Glutamatergic neuron (in vitro differentiated cells): ENCODE measurements at places on chromosomes 3 and 15.

DNA sequence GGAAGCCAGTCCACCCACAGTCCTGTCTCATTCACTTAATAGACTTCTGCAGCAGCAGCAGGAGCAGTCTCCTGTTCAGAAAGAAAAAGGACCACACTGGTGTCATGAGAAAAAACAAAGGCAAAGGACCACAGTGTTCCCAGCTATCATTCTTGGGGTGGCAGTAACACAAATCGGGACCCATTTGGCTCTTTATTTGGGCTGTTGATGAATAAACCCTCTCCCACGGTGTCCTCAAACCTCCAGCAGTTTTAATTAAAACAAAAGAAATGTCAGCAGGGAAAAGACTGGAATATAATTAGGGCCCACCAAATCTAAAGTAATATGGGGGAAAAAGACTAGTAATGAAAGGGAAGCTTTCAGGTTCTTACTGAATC lies 210.5 kb upstream of the SLC2A2 start:
- DNase-seq: no peak

- DNase-seq: no peak
Observed at GRCh38 chr15:90165659-90166489, 35.3 kb upstream of the SEMA4B start.

DNA sequence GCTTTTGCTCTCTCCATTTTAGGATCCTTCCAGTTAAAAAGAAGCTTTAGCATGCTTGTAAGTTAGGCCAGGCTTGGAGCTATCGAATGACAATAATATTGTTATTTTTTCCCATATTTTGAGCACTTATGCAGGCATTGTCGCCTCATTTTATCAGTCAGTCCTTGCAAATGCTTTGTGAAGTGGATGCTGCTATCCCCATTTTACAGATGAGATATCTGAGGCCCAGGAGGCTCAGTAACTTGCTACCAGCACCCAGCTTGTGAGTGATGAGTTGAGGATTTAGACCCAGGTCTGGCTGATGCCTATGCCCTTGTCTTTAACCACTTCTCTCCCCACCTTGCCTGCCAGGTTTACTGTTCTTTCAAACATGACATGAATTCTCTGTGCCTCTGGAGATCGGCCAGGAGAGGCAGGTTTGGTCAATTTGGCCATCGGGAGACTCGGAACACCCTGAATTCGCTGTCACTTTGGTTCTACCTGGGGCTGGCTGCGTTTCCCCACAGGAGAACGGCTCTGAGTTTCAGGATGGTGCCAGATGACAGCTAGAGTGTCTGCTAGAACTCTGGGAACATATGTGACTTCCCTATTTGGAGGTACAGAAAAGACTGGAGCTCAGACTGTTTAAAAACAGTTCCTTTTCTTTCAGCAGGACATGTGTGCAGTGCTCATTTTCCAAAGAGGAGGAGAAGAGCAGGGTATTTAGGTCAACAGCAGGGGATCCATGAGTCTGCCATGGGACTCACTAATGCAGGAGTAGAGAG lies 25.5 kb upstream of the ZNF710 start:
- DNase-seq: no peak

- DNase-seq: no peak
Observed at GRCh38 chr3:110956081-110956480, 115.5 kb upstream of the NECTIN3 start.

DNA sequence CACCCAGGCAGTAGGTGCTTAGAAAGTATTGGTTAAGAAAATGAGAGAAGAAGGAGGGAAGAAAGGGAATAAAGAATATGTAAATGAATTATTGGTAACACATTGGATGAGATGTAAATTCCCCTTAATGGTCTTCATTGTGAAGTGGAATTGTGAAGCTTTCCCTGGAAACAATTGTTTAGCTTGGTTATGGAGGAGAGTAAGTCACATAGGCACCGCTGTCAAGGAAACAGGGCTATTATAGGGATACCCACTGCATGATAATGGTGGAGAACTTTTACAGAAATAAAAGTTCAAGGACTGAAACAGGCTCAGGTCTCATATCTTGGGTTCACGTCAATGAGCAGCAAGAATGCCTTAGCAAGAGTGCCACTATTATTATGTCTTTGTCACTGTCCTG lies 9.5 kb downstream of the SYNPR start:
- DNase-seq: no peak

DNA sequence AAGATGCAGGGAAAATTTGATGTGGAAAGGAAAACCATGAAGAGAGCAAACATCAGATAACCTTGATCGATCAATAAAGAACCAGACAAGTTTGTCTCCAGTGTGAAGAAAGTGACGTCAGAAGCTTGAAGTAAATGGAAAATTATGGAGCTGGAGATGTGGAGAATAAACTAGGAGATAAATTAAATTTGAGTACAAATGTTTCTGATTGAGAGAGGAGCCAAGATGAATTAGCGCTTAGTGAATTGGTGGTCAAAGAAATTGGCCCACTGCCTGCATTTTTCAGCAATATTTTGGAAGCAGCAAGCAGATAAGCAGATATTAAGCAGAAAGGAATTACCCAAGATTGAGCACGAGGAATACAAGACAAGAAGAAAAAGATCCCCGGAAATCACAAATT lies 567.3 kb upstream of the ZNF385D start:
- DNase-seq: no peak

GRCh38 chr3:51891242-51892039 lies 11.7 kb downstream of the IQCF1 start:
- DNase-seq: no peak

DNA sequence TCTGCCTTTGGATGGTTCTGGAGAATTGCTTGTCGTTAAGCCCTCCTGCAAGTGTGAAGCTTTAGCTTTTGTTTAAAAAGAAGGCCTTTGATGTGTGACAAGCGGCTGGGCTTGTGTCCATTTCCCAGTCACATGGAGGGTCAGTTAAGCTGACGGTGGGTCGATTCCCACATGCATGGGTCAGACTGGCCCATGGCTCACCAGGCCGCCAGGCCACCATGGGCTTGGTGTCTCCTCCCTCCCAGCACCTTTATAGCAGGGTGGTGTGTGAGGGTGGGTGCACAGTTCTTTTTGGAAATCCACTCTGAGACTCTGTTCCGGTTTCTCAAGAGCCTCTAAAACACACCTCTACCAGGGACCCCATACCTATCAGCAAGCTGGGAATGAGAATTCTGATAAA lies 67.2 kb downstream of the SCN5A start:
- DNase-seq: no peak

DNA sequence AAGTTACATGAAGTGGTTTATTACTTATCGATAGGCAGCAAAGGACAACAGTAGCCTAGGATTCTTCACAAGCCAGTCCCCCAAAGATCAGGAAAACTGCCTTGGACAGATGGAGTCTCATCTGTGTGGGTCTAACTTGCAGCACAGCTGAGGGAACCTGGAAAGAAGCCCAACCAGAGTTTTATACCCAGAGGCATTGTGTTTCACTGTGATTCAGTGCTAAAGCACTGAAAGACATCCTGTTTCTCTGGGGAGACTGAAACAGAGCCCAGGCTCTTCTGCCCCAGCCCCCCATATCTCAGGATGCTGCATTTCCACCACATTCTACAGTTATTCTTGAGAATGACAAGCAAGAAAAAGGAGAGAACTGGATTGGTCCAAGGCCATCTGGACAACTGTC lies 48.2 kb upstream of the PYDC2 start:
- DNase-seq: peak; percentile 30

DNA sequence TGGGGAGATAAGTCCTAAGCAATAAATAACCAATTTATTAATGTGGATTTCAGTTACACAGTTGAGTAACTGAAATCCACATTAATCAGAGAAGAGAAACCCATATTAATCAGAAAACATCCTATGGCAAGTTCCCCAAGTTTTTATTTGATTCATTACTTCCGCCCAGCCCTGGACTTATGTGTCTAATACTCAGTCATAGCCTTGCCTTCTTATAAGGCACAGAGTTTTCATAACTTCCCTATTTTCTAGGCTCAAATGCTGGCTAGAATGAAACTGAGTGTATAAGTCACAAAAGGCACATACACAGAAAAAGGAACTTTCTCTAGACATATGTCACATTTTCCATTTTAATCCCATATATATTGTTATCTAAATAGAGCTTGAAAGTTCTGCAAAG lies 28.8 kb downstream of the CD47 start:
- DNase-seq: no peak

- no peak for DNase-seq
Observed at GRCh38 chr3:148100476-148100875, 597.2 kb upstream of the AGTR1 start.

- DNase-seq: peak; percentile 62
Observed at GRCh38 chr15:26260517-26261133, 397.5 kb upstream of the ATP10A start.
